SK-MEL-5 (cell line): ENCODE measurements at places on chromosomes 6 and 20.

GRCh38 chr6:43089874-43090558, 13.9 kb downstream of the PTK7 start:
- DNase-seq, result no peak

DNA sequence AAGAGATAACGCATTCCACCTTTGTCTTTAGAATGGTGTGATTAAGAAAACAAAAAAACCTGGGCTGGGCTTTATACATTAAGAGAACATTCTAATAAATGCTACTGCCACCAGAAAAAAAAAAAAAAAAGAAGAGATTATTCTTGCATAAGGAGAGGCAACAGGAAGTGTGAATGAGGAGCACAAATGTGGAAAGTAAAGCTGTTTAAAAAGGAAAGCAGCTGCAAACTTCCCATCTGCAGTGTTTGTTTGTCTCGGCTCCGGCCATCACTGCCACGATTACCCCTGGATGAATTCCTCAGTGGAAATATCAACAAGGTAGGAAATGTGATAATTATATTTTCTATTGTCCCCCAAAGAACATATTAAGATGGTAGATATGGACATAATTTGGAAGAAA, 223.9 kb downstream of the PHF3 start:
- no peak for DNase-seq

- peak; percentile 91 for DNase-seq
Observed at GRCh38 chr6:2103765-2104523, 141.5 kb downstream of the GMDS start.

GRCh38 chr6:25637211-25637610, 14.8 kb upstream of the SCGN start:
- no peak for DNase-seq

- no peak for DNase-seq
Observed at GRCh38 chr6:87837444-87837843, 135.4 kb upstream of the AKIRIN2 start.

GRCh38 chr6:28586962-28587745, 61.5 kb downstream of the GPX5 start:
- no peak for DNase-seq

DNA sequence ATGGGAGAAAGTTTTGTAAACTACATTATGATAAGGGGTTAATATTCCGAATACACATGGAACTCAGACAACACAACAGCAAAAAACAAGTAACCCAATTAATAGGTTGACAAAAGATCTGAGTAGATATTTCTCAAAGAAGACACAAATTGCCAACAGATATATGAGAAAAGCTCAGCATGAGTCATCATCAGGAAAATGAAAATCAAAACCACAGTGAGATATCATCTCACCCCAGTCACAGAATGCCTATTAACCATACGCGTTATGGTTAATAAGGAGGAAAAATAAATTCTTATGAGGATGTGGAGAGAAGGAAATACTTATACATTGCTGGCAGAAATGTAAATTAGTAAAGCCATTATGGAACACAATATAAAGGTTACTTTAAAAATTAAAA, 695.0 kb downstream of the COL12A1 start:
- no peak for DNase-seq

DNA sequence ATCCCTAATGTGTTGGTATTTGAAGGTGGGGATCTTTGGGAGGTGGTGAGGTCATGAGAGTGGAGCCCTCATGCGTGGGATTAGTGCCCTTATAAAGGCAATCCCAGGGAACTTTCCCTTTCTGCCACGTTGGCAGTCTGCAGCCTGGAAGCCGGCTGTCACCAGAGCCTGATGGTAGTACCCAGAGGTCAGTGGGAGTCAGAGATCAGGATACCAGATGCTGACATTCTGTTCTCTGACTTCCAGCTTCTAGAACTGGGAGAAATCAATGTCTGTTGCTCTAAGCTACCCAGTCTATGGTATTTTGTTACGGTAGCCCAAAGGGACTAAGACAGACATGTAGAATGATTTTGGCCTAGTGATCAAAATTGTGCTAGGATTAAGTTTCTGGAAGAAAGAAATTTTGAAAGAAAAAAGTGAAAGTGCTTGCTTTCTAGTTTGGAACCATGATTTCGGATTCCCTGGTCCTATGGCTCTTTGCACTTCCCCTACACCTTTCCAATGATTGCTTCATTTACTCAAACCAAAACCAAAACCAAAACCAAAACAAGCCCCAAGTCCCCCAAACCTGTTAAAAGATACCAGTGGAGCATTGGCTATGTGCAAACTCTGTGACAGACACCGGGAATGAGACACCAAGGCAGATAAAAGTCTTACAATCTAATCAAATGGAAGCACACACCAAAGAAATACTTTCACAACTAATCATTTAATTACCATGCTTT, 173.7 kb upstream of the ZNF217 start:
- DNase-seq, result no peak

GRCh38 chr20:49751397-49751736, 37.7 kb upstream of the B4GALT5 start:
- no peak for DNase-seq

GRCh38 chr6:137893726-137894125, 26.7 kb downstream of the TNFAIP3 start:
- DNase-seq, result no peak

- DNase-seq, result no peak
Observed at GRCh38 chr6:138498629-138499302, 528 bp downstream of the NHSL1 start.

GRCh38 chr6:37077905-37078296, 72.4 kb downstream of the FGD2 start:
- no peak for DNase-seq

GRCh38 chr20:57192311-57192710, 74.1 kb downstream of the BMP7 start:
- DNase-seq, result no peak

DNA sequence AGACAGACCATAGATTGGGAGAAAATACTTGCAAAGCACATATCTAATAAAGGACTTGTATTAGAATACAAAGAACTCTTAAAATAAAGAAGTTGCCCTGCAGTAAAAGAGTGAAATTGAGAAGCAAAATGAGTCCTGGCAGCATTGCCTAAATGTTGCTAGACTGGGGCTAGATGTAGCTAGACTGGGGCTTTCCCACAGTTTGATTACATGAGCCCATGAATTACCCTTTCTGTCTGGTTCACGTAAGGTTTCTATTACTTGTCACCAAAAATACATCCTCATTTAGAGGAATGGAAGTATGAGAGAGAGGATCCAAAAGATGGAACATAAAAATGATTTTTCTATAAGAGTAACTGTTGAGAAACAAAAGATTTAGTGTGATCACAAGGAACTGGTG, 57.6 kb upstream of the CCDC28A start:
- no peak for DNase-seq

DNA sequence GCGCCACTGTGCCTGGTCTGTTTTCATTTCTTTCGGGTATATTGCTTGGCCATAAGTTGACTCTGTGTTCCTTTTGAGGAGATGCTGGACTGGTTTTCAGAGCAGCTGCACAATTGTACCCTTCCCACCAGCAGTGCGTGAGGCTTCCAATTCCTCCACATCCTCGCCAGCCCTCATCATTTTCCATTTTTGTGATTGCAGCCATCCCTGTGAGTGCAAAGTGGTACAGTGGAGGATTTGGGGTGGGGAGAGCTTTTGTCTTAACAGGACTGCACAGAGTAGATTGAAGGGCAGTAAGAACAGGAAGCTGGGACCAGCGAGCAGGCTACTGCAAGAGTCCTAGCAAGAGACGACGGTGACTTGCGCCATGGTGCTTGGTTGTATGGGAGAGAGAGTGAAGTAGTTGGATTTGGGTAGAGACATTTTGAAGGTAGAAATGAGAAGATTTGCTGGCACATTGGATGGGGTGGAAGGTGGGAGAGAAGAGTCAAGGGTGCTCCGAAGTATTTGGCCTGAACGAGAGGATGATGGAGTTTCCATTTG, 18.3 kb downstream of the BCAS4 start:
- no peak for DNase-seq

DNA sequence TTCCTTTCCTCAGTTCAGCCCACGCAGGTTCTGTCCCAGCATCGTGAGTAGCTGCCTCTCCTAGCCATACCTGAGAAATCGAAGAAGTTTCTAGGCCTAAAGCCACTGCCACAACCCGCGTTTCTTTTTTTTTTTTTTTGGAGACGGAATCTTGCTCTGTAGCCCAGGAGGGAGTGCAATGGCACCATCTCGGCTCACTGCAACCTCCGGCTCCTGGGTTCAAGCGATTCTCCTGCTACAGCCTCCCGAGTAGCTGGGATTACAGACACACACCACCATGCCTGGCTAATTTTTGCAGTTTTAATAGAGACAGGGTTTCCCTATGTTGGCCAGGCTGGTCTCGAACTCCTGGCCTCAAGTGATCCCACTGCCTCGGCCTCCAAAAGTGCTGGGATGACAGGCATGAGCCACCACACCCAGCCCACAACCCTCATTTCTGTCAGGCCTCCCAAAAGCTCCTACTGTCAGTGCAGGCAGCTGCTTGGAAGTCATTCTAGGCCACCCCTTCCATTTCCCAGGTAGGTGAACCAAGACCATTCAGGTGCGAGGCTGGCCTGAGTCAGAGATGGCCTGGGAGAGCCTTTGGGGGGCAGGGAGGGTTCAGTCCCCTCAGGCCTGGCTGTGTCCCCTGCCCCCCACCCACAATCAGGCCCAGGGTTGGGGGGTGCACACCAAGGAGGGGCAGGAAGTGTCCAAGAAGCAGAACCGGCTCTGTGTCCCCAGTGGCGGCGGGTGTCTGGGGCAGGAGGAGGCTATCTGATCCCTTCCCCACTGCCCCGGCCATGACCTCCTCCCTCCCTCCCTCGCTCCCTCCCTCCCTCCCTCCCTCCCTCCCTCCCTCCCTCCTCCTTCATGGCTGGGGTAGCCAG, 47.2 kb downstream of the NOL4L start:
- no peak for DNase-seq

- DNase-seq, result no peak
Observed at GRCh38 chr20:31930779-31931178, 21.1 kb downstream of the PDRG1 start.

- DNase-seq, result no peak
Observed at GRCh38 chr20:47099825-47100441, 205.3 kb downstream of the EYA2 start.

GRCh38 chr6:25590986-25591385, 61.0 kb upstream of the SCGN start:
- DNase-seq, result no peak

GRCh38 chr20:54407459-54407858, 67.9 kb upstream of the DOK5 start:
- no peak for DNase-seq

GRCh38 chr6:11586117-11586516, 48.6 kb downstream of the TMEM170B start:
- no peak for DNase-seq

GRCh38 chr20:25277941-25278521, 30.1 kb downstream of the PYGB start:
- no peak for DNase-seq

DNA sequence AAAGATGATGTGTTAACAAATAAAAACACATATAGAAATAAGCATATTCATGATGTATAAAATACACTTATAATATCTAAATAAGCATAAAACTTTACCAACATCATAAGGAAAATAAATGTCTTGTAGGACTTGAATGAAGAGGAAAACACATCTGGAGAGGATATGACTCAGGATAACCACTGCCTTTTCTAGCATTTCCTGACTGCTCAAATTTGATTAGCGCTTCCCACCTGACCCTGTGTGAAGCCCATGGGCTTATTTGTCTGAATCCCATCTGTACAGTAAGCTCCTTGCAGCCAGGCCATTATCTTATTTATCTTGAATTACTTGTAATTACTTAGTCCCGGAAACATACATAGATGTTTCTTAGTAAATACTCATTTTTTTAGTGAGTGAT, 608.6 kb downstream of the COL12A1 start:
- DNase-seq, result no peak

- DNase-seq, result no peak
Observed at GRCh38 chr6:109311471-109311870, 70.8 kb downstream of the CD164 start.

GRCh38 chr6:17099401-17100059, 2.3 kb upstream of the STMND1 start:
- no peak for DNase-seq

DNA sequence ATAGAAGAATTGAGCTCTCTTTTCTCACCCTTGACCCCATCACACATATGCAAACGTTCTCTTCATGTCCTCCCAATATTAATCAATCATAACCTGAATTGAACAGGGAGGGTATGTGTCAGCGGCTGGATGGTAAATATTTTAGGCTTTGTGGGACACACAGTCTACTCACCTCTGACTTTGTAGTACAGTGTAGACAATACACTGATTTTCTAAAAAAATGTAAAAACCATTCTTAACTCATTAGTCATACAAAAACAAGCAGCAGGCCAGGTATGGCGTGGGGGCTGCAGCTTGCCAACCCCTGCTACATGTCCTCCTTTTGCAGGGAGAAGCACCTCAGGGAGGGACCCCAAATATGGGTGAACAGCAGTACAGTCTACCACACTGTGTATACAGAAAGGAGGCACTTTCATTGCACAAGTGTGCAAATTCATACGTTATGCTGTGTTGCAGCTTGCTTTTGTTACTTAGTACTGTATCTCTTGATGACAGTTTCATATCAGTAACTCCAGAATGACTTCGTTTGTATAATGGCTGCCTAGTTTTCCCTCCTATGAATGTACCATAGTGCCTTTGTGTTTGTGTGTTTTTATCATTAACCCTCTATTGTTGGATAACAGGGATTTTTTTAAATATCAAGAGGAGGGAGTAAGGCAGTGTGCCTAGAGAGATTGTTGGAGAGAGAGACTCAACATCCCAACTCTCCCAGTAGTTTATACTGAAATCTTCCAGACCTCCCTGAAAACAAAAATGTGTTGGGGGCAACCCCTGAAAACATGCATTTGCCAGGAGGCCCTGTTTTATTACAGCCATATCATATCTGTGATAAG, 214.3 kb downstream of the ZMYND8 start:
- DNase-seq, result no peak

- DNase-seq, result peak; percentile 64
Observed at GRCh38 chr6:128725271-128726233, 157.4 kb upstream of the LAMA2 start.

DNA sequence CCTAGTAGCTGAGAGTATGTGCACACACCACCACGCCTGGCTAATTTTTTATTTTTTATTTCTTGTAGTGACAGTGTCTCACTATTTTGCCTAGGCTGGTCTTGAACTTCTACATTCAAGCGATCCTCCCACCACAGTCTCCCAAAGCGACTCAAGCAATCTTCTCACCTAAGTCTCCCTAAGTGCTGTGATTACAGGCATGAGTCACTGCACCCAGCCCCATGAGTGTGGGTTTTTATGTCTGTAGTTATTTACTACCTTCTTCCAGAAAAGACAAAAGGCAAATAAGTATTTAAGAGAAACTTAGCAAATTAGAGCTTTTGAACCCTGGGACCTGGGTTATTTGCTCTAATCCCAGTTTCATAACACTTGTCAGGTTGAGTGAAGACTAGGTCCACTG, 92.3 kb upstream of the HCRTR2 start:
- DNase-seq, result no peak
